Activated CD4-positive, alpha-beta T cell treated with anti-CD3 and anti-CD28 coated beads for 36 hours (primary cell): ENCODE measurements at places on chromosomes 2 and 18. TPM values are rescaled to one million over a fixed set of nuclear protein-coding genes. Genes with fewer than 3 reads are reported as not detected.

- DNase-seq: no peak
- no peak overlapping the region for H3K4me3 ChIP-seq
- H3K4me1 ChIP-seq: no peaks in the 10 kb centered on the region
- H3K36me3 ChIP-seq: no peaks in the 10 kb centered on the region
- no peaks in the 10 kb centered on the region for H3K27me3 ChIP-seq
- H3K27ac ChIP-seq: no peak overlapping the region
Measured at GRCh38 chr2:75336451-75336850, 137.1 kb upstream of the TACR1 start.

DNA sequence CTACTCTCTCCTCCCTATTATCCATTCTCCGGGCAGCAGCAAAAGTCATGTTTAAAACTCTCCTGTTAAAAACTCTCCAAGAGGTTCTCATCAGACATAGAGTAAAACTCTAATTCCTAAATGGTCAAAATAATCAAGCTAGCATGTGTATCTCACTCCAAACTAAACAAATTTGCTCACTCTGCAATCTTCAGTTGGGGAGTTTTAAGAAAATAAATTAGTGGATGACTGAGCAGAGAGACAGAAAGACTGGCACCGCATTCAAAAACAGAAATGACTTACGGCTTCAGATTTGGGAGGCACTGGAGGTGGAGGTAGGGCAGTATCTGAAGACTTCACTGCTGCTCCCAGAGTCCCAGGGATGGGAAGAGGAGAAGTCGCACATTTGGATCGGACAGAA is 96.9 kb downstream of the MEP1B start:
- H3K27ac ChIP-seq: no peak overlapping the region
- H3K4me1 ChIP-seq: no peaks in the 10 kb centered on the region
- no peak overlapping the region for H3K4me3 ChIP-seq

GRCh38 chr18:58559427-58560186 is 69.3 kb downstream of the ALPK2 start:
- H3K27me3 ChIP-seq: no peaks in the 10 kb centered on the region
- no peak overlapping the region for H3K4me3 ChIP-seq
- no peak for DNase-seq
- no peak overlapping the region for H3K27ac ChIP-seq
- H3K4me1 ChIP-seq: peaks cover 20% of the 10 kb centered on the region

- H3K4me3 ChIP-seq: no peak overlapping the region
- no peaks in the 10 kb centered on the region for H3K4me1 ChIP-seq
- no peaks in the 10 kb centered on the region for H3K27me3 ChIP-seq
- no peak overlapping the region for H3K27ac ChIP-seq
Measured at GRCh38 chr2:201369775-201370174, 12.6 kb upstream of the FLACC1 start.

DNA sequence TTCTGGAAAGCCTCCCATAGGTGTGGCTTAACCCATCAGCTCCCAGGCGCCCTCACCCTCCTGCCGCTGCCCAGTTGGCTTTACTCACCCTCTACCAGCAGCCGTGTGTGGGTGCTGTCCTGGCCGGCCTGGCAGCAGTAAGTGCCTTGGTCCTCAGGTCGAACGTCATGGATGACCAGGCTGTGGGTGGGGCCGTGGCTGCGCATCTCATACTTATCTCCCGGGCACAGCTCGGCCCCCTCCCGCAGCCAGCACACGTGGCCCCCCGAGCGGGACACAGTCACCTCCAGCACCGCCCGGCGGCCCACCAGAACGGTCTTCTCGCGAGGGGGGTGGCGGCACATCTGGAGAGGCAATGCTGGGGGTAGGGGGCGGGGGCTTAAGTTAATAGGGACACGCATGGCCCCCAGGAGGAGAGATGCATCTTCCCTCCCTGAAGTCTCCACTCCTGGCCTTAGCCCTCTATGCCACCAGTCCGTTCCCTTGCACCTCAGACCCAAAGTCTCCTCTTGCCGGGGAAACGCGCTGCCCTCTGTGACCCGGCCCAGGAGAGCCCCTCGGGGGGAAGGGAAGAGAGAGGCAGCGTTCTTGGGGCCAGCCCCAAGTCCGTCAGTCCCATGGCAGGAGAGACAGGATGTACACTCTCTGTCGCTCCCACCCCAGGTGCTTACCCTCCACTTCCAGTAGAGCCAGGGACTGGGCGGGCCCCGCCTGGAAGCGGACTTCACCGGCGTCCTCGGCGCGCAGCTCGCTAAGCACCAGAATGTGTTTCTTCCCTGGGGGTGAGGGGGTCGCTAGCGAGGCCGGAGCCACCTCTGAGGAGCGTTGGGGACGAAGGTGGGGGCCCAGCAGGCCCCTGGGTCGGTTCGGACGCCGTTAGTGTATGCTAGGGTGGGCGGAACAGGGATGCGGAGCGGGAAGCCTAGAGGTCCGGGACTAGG is 7.9 kb downstream of the TMEM198 start:
- no peaks in the 10 kb centered on the region for H3K36me3 ChIP-seq
- H3K4me1 ChIP-seq: peaks cover 5% of the 10 kb centered on the region
- peaks cover 29% of the 10 kb centered on the region for H3K27me3 ChIP-seq
- H3K27ac ChIP-seq: no peak overlapping the region

Gene PRKAG3
- not detected for total RNA-seq

DNA sequence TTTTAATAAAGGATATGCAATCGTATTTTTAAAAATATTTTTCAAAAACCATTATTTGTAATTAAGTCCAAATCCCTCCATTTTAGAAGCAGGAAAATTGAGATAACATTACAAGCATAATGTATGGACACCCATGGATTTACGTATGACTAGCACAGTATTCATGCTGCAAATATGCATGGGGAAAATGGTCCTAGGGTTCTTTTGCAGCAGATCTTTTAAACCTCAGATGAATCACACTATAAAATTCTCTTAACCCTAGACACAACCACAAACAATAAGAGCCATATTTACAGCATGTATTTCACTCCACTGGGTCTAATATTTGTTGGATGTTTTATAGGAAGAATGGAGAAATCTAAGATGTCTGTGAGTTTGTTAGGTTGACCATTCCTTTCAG is 453.4 kb downstream of the TGIF1 start:
- DNase-seq: no peak
- no peak overlapping the region for H3K27ac ChIP-seq
- no peak overlapping the region for H3K4me3 ChIP-seq
- H3K4me1 ChIP-seq: no peaks in the 10 kb centered on the region
- H3K36me3 ChIP-seq: no peaks in the 10 kb centered on the region

DNA sequence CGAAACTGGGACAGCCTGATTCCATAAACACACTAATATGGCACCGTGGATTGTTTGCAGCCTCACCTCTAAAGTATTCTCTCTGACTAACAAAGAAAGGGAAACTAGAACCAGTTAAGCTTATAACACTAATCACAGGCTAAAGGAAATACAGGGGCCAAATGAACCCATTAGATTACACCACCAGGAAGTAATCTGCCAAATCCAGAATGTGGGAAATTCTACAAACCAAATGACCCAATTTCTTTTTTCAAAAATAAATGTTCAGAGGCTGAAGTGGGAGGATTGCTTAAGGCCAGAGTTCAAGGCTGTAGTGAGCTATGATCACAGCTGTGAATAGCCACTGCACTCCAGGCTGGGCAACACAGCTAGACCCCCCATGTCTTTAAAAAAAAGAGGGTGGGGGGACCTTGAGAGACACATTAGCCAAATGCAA is 1.5 kb upstream of the MPPE1 start:
- peak overlapping the region; percentile 88 for H3K4me3 ChIP-seq
- H3K27ac ChIP-seq: no peak overlapping the region
- peaks cover 18% of the 10 kb centered on the region for H3K4me1 ChIP-seq
- no peak for DNase-seq
- peaks cover 9% of the 10 kb centered on the region for H3K36me3 ChIP-seq

DNA sequence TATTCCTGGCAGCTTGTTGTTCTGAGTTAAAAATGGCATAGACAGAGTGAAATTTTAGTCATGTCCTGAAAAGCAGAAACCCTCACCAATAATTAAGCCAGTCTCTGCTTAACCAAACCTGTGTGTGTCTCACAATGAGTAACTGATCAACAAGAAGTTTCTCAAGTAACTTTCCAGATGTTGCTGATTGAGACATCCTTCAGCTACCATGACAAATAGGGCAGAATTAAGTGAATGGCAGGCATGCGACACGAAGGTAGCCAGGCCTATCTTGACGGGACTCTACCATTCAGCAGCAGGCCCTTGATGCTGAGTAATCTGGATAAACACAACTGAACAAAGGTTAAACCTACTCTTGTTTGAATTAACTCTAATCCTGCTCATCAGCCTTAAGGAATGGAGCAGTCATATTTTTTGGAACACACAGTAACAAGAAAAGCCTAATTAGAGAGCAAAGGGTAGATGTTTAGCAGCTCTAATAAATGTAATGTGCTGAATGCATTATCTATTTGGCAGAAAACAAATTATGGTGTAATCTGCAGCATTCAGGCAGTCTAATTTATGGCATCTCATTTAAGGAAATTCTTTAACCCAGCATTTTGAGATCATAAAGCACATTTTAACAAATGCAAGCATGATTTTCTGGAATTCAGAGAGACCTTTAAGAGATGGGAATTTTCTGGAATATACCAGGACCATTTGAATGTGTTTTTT is 159.5 kb upstream of the EPHA4 start:
- H3K36me3 ChIP-seq: no peaks in the 10 kb centered on the region
- H3K4me3 ChIP-seq: no peak overlapping the region
- no peak for DNase-seq
- no peak overlapping the region for H3K27ac ChIP-seq

Gene PLEK
- total RNA-seq: 0.89 TPM

Gene CAPN13
- not detected for total RNA-seq

GRCh38 chr18:4017480-4017879 is 437.6 kb downstream of the DLGAP1 start:
- H3K36me3 ChIP-seq: no peaks in the 10 kb centered on the region
- no peak overlapping the region for H3K27ac ChIP-seq
- no peaks in the 10 kb centered on the region for H3K4me1 ChIP-seq
